Nephron progenitor cell (in vitro differentiated cells): ENCODE measurements at places on chromosomes 3 and 15.

DNA sequence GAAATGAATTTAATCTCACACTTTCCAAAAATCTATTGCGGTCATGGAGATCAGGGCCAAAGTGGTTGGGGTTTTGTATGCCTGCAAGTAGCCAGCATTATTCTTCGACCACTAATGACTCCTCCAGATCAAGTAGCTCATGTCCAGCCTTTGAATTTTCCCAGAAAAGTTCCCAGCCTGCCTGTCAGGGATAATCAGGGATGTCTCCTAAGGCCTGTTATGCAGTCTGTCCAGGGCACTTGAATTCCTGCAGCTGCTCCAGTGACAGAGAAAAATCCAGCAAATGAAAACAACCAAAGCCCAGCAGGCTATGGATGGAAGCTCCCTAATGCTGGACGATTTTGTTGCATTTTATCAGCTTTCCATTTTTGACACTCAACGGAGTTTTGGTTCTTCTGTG, 215.4 kb downstream of the ADAMTSL3 start:
- no peak overlapping the region for H3K4me3 ChIP-seq
- H3K27me3 ChIP-seq = peaks cover 3% of the 10 kb centered on the region
- no peak for DNase-seq
- H3K27ac ChIP-seq = no peak overlapping the region
- H3K36me3 ChIP-seq = no peaks in the 10 kb centered on the region

DNA sequence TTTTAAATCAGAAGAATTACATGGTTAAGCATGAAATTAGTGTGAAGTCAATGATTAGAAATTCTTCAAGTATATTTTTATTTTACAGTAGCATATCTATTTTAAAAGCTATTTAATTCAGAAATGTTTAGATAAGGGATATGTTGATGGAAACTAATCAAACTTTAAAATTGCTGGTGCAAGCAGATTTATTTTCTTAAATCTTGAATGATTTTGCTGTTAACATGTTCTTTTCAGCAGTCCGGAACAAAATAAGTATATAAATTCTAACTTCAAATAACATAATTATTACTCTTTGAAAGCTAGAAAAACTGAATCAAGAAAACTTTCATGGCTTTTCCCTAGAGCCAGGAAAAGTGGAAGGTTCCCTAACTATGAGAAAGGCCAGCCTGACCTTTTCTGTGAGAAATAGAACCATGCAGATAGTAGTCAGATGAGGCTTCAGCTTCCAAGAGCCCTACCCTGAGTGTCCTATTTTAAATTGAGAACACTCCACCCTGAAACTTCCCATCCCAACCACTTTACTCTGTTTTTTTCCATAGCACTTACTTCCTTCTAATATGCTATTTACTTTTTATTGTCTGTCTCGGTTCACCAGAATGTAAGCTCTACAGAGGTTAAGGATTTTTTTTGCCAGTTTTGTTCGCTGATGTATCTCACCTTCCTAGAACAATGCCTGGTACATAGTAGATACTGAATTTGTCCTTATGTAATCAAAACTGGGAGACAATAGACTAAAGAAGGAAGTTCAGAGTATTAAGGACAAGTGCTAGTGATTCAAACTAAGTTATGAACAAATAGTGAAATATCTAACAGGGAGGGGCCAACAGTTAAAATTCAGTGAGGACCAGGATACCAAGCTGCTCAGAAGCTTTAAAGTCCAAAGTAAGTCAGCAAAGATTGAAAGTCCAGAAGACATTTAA, 66.8 kb downstream of the CD200R1L start:
- no peak overlapping the region for H3K27ac ChIP-seq
- no peak overlapping the region for H3K4me3 ChIP-seq
- H3K4me1 ChIP-seq = no peaks in the 10 kb centered on the region
- H3K36me3 ChIP-seq = no peaks in the 10 kb centered on the region
- no peak for DNase-seq
- H3K27me3 ChIP-seq = peaks cover 13% of the 10 kb centered on the region

DNA sequence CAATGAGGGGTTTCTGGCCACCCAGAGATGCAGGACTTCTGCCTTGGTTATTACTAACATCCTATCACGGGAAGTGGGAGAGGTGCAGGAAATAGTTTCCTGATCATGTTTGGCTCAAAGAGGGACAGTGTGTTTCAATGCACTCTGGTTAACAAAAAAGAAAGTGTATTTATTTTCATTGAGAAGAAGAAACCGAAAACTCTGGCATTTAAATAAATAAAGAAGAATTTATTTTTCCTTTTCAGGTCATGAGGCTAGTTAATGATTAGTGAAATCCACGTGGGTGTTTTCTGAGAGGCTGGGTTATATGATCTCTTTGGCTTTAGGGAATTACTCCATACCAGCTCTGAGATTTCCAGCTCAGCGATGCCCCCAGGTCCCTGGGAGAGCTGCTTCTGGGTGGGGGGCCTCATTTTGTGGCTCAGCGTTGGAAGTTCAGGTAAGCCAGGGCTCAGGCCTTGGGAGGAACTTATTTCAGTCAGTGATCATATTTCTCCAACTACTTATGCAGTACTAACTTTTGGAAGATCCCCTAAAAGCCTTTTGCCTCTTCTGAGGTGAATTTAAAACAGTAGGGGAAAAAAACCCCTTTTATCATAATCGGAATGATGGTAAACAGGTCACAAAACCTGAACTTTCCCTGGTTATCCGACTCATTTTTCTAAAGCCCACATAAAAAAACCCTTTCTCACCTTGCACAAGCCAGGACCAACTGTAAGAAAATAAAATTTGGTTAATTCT, at the start of gene PLA1A:
Gene PLA1A, plus strand, starts transcription at position 338 of the 741 bp plus-strand sequence. Its CDS starts 29 bp downstream, at position 367.
- no peaks in the 10 kb centered on the region for H3K36me3 ChIP-seq
- no peak within 1 kb of the TSS for H3K4me3 ChIP-seq
- no peak for DNase-seq
- H3K27ac ChIP-seq = no peak within 1 kb of the TSS
- H3K27me3 ChIP-seq = peaks cover 19% of the 10 kb centered on the region
- H3K4me1 ChIP-seq = peaks cover 36% of the 10 kb centered on the region

DNA sequence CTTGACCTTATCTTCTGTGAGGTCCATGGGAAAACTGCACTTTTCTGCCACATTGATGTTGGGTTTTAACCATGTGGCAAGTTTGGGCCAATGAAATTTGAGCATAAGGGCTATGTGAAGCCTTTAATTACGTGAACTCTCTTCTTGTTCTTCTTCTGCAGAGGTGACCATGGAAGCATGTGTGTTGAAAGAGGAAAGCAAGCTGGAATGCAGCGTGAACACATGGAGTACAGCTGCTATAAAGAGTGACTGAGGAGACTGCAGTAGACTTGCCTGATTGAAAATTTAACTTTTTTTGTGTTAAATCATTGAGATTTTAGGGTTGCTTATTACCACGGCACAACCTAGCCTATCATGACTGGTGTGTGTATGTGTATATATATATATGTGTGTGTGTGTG, 347.3 kb downstream of the ZIC1 start:
- no peak overlapping the region for H3K4me3 ChIP-seq
- H3K36me3 ChIP-seq = no peaks in the 10 kb centered on the region
- no peak for DNase-seq
- H3K27me3 ChIP-seq = peaks cover 2% of the 10 kb centered on the region

GRCh38 chr3:191303596-191303995, 25.6 kb upstream of the CCDC50 start:
- H3K4me1 ChIP-seq = peaks cover 34% of the 10 kb centered on the region
- no peak for DNase-seq
- peaks cover 3% of the 10 kb centered on the region for H3K27me3 ChIP-seq
- H3K36me3 ChIP-seq = no peaks in the 10 kb centered on the region
- H3K4me3 ChIP-seq = no peak overlapping the region

DNA sequence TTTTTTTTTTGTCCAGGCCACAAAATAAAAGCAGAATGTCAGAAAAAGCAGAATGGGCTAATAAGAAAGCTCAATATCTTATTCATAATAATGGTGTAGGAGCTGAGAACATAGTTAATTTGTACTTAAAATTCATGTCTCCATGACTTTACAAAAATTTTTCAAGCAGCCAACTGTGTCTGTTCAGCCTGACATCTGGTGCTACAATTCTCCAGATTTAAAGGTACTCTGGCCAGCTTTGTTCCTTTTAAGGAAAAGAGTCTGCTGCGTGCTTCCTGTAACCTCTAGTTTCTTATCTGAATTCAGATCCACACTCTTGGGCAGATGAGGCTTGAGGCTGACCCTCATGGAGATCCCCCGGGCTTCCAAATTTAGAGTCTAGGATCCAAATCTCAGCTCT, 8.7 kb upstream of the RFX7 start:
- no peaks in the 10 kb centered on the region for H3K36me3 ChIP-seq
- H3K27ac ChIP-seq = peak overlapping the region; percentile 15
- H3K27me3 ChIP-seq = no peaks in the 10 kb centered on the region

DNA sequence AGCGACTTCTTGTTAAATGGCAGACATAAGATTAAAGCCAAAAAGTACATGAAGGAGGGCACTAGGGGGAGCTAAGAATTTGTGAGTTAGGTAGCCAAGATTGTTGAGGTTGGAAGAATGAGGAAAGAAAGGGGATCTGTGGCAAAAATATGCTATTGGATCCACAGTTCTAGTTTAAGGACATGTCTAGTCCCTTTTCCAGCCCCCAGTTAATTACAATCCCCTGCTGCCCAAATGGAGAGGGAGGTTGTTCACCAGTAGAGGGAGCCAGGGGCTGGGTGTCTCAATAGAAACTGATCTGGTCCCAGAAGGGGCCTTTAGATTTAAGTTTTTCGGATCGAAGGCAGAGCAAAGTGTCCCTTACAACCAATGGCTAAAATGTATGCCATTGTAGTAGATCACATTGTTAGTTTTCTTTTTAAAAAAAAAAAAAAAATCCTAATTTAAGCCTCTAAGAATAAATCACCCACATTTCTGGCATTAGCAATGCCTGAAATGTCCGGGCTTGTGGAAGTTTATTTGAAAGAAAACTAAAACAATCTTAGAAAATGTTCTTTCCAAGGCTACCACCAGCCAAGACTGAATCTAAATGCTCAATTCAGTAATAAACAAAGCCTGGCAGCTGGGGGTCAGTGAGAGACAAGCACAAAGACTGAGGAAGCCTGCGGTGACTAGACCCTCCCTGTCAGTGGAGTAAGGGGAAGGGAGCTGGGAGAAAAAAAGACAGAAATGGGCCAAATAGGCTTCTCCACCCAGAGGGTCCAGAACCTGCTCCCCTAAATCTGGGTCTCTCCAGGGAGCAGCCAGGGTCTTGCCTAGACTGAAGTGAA, 7.1 kb downstream of the COL8A1 start:
- peaks cover 38% of the 10 kb centered on the region for H3K27me3 ChIP-seq
- no peaks in the 10 kb centered on the region for H3K36me3 ChIP-seq
- no peak overlapping the region for H3K4me3 ChIP-seq
- H3K27ac ChIP-seq = no peak overlapping the region

- H3K27me3 ChIP-seq = peaks cover 6% of the 10 kb centered on the region
- H3K36me3 ChIP-seq = peaks cover 27% of the 10 kb centered on the region
- DNase-seq = no peak
- H3K4me3 ChIP-seq = peak overlapping the region; percentile 83
- peaks cover 32% of the 10 kb centered on the region for H3K4me1 ChIP-seq
Observed at GRCh38 chr3:48502121-48502520, 1.9 kb downstream of the SHISA5 start.

DNA sequence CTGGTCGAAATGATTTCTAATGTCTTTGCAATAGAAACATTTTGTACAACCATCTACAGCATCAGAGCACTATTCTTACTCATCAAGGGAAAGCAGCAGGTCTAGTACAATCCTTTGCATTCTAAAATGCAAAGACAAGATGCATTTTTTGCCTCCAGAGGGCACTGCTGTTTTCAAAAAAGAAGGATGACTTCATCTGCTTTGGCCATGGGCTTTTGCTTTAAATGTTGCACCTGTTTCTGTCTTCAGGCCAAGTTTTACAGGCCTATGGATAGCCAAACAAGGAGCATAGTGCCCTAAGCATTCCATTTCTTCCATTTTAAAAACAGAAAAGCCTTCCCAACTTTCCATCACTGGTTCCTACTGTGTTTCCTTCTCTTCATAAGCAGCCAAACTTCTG, 3.4 kb downstream of the PARP9 start:
- H3K4me1 ChIP-seq = peaks cover 6% of the 10 kb centered on the region
- DNase-seq = peak; percentile 23
- no peak overlapping the region for H3K27ac ChIP-seq
- peaks cover 38% of the 10 kb centered on the region for H3K27me3 ChIP-seq
- H3K36me3 ChIP-seq = no peaks in the 10 kb centered on the region
- H3K4me3 ChIP-seq = no peak overlapping the region

DNA sequence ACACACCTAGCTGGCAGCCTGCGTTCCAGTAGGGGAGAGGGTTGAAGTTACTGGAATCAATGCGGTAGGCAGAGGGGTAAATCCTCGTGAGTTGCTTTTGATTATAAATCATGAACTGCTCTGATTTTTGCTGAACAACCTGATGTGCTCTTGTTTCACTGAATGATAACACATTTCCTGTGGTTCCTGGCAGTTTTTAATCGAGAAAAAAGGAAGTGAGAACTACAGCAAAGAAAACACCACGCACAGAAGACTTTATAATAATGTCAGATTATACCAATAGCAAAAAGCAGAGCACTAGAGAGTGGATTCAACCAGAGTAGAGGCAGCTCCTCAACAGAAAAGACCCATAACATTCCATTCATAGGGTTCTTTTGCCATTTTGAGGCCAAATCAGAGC, 200.8 kb upstream of the STRIT1 start:
- no peak overlapping the region for H3K4me3 ChIP-seq
- DNase-seq = no peak
- H3K36me3 ChIP-seq = peaks cover 88% of the 10 kb centered on the region

- no peak within 1 kb of the TSS for H3K27ac ChIP-seq
- peaks cover 38% of the 10 kb centered on the region for H3K36me3 ChIP-seq
- H3K27me3 ChIP-seq = peaks cover 68% of the 10 kb centered on the region
- H3K4me1 ChIP-seq = peaks cover 5% of the 10 kb centered on the region
- peak; percentile 69 for DNase-seq
Observed at GRCh38 chr15:72197460-72198355, at the start of gene GRAMD2A. TSS of gene GRAMD2A (minus strand) at chr15:72197787.

GRCh38 chr3:124032311-124032880, 40.5 kb upstream of the ROPN1 start:
- H3K27me3 ChIP-seq = peaks cover 6% of the 10 kb centered on the region
- peaks cover 37% of the 10 kb centered on the region for H3K4me1 ChIP-seq
- H3K36me3 ChIP-seq = no peaks in the 10 kb centered on the region

DNA sequence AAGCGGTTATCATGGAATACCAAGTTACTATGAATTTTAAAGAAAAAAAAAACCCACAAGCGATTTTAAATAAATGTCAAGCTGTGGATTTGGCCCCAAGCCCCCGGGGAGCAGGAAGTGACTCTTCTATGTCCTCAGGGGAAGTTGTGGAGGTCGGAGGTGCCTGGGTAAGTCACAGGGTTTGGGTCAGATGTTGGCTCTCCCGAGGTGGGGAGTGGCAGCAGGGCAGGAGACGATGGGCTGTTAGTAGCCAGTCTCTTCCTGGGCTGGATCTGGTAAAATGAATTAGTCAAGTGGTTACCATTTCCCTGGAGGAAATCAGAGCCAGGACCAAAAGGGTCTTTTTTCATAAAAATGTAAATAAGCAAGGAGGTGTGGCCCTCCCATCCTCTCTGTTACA, 316.7 kb downstream of the TLE3 start:
- H3K36me3 ChIP-seq = peaks cover 17% of the 10 kb centered on the region
- H3K4me1 ChIP-seq = peaks cover 25% of the 10 kb centered on the region
- DNase-seq = no peak
- H3K27me3 ChIP-seq = peaks cover 13% of the 10 kb centered on the region

- peaks cover 22% of the 10 kb centered on the region for H3K4me1 ChIP-seq
- no peak for DNase-seq
- no peak overlapping the region for H3K4me3 ChIP-seq
- no peak overlapping the region for H3K27ac ChIP-seq
- peaks cover 5% of the 10 kb centered on the region for H3K36me3 ChIP-seq
Observed at GRCh38 chr3:142884531-142884930, 4.4 kb downstream of the PCOLCE2 start.

GRCh38 chr15:91912336-91912735, 58.8 kb downstream of the SLCO3A1 start:
- no peak overlapping the region for H3K27ac ChIP-seq
- DNase-seq = no peak
- no peak overlapping the region for H3K4me3 ChIP-seq
- peaks cover 6% of the 10 kb centered on the region for H3K27me3 ChIP-seq
